NCI-H2107 (cell line): ENCODE measurements at places on chromosomes 16 and 17.

DNA sequence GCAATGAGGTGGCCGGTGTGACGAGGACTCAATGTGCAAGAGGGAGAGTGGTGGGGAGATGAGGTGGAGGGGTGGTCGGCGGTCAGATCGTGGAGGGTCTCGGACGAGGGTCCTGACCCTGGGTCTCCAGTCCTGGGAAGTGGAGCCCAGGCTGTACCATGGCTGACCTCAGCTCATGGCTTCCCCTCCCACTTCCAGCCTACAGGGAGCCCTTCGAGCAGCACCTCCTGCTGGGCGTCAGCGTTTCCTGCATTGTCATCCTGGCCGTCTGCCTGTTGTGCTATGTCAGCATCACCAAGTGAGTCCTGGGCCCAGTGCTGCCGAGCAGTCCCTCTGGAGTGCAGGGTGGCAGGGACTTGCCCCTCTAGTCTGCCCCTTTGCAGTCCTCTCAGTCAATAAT, 41.8 kb downstream of the IL4R start:
- no peak for DNase-seq

GRCh38 chr17:82349287-82349701, 9.8 kb upstream of the TEX19 start:
- DNase-seq, result no peak

DNA sequence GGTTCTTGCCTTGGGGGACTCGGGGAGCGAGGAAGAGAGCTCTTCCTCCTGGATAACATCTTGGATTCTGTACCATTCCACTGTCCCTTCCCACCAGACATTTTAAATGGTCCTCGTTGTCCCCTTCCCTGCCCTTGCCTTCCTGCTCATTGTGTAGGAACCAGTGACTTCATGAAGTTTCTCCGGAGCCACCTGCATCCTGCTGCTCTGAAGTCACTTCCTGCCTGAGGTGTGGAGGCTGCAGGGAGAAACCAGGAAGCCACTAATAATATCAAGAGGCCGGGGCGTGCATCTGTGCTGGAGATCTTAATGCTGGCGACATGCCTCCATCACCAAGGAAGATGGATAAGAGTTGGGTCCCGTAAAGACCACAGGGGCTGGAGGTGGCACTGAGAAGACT, 6.2 kb upstream of the SLC16A13 start:
- no peak for DNase-seq

DNA sequence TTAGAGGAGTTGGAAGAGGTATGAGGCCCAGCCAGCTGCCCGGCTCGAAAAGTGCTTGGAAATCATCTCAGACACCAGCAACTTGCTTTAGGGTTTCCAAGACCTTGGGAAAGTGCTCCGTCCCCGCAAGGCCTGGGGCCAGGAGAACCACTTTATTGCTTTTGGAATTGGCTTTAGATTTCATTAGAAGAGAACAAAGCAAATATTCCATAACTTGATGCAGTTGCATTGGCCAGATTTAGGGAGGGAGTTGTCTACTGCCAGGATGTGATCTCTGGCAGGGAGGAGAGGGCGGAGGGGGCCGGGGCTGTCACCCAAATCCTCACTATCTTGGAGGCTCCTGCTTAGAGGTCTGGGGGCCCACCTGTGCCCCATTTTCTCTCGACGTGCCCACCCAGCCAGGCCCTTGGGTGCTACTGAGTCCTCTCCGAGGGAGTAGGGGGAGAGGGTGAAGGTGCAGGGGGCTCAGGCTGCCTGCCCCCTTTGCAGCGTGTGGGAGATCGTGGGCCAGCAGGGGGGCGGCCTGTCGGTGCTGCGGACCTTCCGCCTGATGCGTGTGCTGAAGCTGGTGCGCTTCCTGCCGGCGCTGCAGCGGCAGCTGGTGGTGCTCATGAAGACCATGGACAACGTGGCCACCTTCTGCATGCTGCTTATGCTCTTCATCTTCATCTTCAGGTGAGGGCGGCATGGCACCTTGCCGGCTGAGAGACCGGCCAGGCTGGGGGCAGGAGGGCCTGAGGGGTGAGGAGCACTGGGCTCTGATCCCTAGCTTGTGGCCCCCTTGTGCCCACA, 30.6 kb downstream of the CACNA1G start:
- DNase-seq, result no peak

GRCh38 chr17:34363183-34363661, at the start of gene CCL1:
Gene CCL1 (minus strand): TSS chr17:34363233. CDS start chr17:34363161, 72 bp downstream.
- no peak for DNase-seq

DNA sequence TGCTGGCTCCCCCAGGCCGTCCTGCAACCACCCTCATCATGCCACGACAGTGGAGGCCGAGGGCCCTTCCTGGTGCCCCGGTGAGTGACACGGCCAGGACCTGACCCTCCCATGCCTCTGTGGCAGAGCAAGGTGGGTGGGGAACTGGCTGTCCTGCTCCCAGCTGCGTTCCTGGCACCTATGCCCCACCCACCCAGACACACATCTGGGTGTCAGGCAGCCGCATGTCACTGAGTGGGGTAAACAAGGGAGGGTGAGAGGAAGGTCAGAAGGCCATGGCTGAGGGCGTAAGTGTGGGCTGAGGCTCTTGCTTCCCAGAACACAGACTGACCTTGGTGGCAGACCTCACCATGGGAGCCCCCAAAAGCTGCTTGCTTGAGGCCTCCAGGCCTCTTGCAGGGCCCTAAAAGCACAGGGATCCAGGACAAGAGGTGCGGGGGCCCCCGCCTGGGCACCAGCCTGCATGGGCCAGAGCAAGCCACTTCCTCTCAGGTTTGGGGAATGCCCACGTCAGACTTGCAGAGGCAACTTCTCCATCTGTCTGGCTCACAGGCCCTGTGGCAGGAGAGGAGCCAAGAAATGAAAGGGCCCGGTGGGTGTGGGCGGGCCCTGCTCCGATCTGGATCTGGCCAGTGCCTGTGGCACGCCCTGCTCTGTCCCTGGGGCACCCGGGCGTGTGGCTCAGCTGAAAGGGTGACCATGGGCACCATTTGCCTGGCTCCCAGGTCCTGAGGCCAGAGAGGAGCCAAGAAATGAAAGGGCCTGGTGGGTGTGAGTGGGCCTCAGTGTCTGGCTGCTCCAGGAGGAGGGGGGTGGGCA, 3.9 kb upstream of the CCDC57 start:
- no peak for DNase-seq

GRCh38 chr16:53358884-53359283, 75.4 kb upstream of the RBL2 start:
- DNase-seq, result no peak

GRCh38 chr17:21019976-21020586, 22.7 kb downstream of the USP22 start:
- DNase-seq, result no peak
